ENCODE measurements at places on chromosomes 12 and 14.

DNA sequence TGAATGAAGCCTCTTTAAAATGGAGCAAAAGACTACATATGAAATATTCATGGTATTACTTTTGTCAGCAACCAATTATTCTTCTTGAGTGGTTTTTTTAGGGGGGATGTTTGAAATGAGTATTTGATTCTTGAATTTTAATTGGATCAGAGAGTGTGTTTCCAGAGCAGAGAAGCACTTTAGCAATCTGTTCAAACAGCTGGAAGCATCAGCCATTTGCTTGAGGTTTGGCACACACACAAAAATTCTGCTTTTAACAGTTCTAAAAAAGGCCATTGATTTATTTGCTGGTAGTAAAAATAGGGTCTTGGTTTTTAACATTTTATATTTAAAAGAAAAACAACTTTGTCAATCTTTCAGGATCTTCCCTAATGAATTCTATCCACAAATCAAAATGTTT, 292.7 kb downstream of the LRFN5 start:
- no peak for DNase-seq

GRCh38 chr14:100135784-100136183, 23.7 kb downstream of the DEGS2 start:
- DNase-seq, result no peak

DNA sequence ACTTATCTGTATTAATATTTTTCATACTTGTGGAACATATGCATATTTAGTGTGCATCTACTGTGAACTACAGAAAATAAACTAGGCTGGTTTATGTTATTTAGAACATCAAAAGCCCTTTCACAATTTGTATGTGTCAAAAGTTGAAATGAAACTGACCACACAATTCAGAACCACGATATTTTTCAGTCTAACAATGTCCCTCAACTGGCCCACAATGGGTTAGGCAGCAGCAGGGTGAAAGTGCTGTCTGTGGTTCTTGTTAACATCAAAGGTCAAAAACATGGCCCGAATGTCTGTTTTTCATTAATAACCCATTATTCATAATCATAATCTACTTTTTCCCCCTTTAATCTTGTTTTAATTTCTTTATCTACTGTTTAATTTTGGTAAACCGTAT, 559.9 kb upstream of the ATP2B1 start:
- DNase-seq, result no peak

- no peak for DNase-seq
Observed at GRCh38 chr12:30145684-30146032, 361.9 kb upstream of the TMTC1 start.

- no peak for DNase-seq
Observed at GRCh38 chr12:5794156-5794555, 150.9 kb downstream of the ANO2 start.

GRCh38 chr12:6693832-6694355, 4.7 kb upstream of the ZNF384 start:
- DNase-seq, result no peak

DNA sequence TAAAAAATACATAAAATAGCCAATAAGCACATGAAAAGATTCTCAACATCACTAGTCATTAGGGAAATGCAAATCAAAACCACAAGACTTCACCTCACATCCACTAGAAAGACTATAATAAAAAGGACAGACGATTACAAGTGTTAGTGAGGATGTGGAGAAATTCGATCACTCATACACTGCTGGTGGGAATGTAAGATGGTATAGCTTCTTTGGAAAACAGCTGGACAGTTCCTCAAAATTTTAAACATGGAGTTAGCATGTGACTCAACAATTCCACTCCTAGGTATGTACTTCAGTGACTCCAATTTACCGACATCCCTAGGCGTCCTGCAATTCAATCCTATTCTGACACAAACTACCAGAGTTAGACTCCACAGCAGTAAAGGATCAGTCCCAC, 13.7 kb downstream of the TRIM9 start:
- no peak for DNase-seq

- no peak for DNase-seq
Observed at GRCh38 chr14:104016873-104017650, 68.4 kb upstream of the ASPG start.

- DNase-seq, result no peak
Observed at GRCh38 chr12:99875081-99875480, 109.7 kb downstream of the ANKS1B start.

GRCh38 chr14:67998834-67999233, 179.3 kb downstream of the RAD51B start:
- DNase-seq, result no peak

- DNase-seq, result no peak
Observed at GRCh38 chr12:122602456-122602855, 75.4 kb downstream of the KNTC1 start.

- DNase-seq, result no peak
Observed at GRCh38 chr12:56808954-56809353, 45.8 kb downstream of the HSD17B6 start.

DNA sequence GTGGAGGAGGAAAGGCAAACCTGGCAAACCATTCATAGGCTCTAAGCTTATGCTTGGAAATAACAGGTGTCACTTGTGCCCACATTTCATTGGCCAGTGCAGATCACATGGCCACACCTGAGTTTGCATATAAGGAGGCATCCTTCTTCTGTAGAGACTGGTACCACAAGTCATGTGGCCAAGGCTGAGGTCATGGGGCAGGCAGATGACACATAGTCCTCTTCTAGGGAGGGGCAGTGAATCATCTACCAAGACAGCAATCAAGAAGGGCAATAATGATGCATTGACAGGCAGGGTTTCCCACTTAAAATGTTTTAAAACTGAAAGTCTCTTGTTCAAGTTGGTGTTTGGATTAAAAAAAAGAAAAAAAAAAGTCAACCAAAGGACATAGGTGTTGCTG, 77.3 kb downstream of the DAAM1 start:
- DNase-seq, result no peak

GRCh38 chr14:85409481-85410210, 120.3 kb upstream of the FLRT2 start:
- no peak for DNase-seq

DNA sequence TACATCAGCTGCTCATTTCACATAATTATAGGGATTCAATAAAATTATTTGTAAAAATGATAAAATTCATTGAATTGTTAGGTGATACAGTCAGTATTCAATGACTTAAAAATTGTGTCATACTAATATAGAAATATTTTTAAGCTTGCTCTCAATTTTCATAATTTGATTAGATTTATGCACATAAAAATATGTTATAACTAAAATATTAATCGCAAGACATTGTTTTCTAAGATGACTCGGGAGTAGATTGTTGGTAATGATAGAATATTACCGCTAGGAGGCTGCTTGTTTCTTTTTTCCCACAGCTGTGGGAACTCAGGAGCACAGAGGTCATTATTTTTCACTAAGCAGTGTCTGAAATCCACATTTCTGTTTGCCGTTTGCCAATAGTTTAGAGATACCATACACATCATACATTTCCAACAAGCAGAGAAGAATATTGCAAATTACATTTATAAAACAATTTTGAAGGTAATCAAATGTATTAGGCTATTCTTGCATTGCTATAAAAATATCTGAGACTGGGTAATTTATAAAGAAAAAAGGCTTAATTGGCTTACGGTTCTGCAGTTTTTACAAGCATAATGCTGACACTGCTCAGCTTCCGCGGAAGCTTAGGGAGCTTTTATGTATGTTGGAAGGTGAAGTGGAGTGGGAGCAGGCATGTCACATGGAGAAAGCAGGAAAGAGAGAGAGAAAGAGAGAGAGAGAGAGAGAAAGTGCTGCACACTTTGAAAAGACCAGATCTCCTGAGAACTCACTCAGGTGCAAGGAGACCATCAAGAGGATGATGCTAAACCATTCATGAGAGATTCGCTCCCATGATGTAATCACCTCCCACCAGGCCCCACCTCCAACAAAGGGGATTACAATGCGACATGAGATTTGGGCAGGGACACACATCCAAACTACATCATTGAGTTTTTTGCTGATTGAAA, 9.2 kb downstream of the CD69 start:
- DNase-seq, result no peak

DNA sequence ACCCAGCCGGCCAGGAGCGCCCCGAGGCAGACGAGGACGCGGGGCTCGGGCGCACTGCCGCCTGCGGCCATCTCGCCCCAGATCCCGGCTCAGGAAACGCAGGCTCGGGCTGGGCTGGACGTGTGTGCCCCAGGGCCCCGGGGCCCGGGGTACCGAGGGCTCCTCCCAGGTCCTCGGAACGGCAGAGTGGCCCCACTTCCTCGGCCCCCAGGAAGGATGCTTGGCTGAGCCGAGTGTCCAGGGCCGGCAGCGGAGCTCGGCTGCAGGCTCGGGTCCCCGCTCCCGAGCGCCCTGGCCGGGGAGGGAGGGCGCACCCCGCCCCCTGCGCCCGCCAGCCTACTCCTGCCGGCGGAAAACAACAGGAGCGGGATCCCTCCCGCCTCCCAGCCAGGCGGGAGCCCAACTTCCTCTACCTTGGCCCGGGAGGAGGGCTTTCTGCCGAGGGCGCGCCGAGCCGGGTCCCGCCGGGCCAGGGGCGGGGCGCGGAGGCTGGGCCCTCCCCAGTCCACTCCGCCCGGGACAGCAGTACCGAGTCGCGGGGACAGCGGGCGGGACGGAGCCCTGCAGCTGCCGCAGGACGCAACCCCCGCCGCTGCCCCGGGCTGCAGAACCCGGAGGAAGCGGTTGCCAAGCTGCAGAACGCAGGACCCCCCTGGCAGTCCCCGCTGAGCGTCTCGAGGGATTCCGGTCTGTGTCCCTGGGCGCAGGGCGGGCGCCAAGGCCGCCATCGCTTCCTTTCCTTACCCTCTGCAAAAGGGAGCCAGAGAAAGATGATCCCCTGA, at the start of gene VSIG10:
TSS of gene VSIG10 (minus strand) at position 411 of the 782 bp plus-strand sequence. CDS start at position 71, 340 bp downstream.
- no peak for DNase-seq

GRCh38 chr14:74501135-74501614, 7.6 kb downstream of the ISCA2 start:
- no peak for DNase-seq

GRCh38 chr14:79465651-79466050, 745.7 kb downstream of the DIO2 start:
- DNase-seq, result no peak

DNA sequence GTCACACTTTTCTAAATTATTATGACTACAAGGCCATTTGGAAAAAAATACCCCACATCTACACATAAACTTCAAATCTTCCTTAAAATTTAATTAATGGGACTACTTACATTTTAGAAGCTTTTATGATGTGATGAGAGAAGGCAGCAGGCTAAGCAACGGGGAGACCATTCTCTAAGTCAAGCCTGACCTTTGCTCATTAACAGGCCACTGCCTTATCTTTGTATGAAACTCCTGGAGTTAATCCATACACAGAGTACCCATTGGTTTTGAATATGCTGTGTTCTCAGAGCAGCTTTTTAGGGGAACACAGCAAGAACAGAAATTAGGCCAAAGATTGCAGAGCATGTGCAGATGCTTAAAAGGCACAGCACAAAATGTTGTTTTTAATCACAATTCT, 35.5 kb upstream of the LRIG3 start:
- no peak for DNase-seq

DNA sequence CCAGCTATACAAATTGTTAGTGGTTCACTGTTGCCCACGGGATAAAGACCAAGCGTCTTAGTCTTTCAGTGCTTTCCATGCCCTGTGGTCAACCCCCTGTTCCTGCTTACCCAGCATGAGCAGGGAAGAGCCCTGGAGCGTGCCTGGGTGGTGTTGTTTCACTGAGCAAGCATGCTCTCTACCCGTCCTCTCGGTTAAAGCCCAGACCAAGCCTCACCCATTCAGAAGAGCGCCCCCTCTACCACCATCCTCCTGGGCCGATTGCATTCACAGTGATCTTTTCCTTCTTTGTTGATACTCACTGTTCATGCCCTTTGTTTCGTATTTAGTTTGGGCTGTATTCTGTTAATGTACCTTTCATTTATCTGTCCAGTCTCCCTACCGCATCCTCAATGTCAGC, 25.1 kb downstream of the DYRK4 start:
- DNase-seq, result no peak

DNA sequence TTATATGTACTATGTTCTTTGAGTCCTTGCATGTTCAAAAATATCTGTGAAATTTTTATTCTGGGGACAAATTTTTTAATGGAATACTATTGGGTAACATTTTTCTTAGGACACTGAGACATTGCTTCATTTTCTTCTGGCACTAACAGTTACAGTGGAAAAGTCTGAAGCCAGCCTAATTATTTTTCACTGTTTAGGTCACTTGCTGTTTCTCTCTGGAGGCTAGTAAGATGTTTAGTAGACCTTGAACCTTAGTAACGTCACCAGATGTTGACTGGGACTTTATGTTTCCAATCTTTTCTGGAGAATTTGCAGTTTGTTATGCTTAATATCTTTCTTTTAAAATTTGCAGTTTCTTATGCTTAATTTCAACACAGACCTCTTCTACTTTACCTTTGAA, 12.3 kb upstream of the EPYC start:
- DNase-seq, result no peak

DNA sequence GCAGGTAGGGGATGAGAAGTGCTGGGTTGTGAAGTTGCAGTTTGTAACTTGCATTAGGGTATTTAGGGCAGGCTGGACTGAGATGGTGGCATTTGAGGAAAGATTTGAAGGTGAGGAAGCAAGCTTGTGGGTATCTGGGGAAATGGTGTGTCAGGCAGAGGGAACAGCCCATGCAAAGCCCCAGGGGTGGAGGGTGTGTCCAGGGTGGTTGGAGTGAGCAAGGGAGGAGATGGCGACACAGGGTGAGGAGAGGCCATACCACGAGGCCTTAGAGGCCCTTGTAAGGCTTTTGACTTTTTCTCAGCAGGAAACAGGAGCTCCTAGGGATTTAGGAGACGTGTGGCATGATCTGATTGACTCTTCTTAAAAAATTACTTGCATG, 136.9 kb downstream of the NUAK1 start:
- no peak for DNase-seq

- DNase-seq, result no peak
Observed at GRCh38 chr12:95641299-95641952, 90.2 kb upstream of the USP44 start.

DNA sequence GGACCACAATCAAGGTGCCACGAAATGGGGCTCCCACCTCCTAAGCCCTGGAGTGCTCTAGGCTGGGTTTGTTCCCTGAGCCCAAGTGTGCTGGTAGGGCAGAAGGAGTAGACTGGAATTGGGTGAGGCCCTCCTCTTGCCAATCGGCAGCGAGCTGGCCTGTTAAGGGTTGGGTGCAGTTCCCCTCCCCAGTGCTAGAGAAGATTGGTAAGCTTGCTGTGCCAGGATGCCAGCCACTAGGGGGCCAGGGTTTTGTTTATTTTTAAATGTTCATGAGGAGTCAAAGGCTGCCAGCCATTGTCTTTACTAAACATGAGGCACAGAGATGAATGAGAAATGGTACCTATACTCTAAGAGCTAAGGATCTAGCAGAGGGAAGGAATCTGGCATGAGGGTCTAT, 79.7 kb downstream of the SPTB start:
- DNase-seq, result no peak

GRCh38 chr14:91858536-91859275, 8.6 kb downstream of the TC2N start:
- no peak for DNase-seq

- DNase-seq, result no peak
Observed at GRCh38 chr14:72605921-72606220, 288.0 kb downstream of the DPF3 start.

- DNase-seq, result no peak
Observed at GRCh38 chr14:68816183-68816942, 23.5 kb upstream of the ZFP36L1 start.

Data from thoracic aorta (tissue), 2 donors.